ENCODE measurements at places on chromosomes 4 and X.

- DNase-seq = no peak
Measured at GRCh38 chr4:142112451-142112850, 476.1 kb downstream of the IL15 start.

GRCh38 chrX:141375011-141375760 lies 132.9 kb upstream of the SPANXC start:
- DNase-seq = no peak

- no peak for DNase-seq
Measured at GRCh38 chr4:121938282-121939092, 13.4 kb downstream of the TRPC3 start.

GRCh38 chr4:176435901-176436292 lies 116.1 kb downstream of the SPCS3 start:
- no peak for DNase-seq

- DNase-seq = no peak
Measured at GRCh38 chrX:147850875-147851274, 60.8 kb upstream of the FMR1 start.

DNA sequence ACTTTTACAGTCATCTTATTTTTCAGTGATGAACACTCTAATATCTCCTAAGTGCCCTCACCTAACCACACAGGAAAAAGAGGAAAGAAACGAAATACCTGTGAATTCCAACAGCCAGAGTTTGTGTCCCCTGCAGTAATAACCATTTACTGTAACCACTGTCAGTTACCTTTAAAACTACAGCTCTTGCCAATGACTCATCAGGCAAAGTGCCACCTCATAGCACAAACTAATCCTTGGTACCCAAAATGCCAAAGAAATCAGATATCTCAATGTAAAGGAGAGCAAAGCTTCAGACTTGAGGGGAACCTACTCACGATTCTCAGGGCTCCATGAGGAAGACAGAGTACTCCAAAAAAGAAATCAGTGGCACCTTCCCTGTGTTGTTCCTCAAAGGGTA lies 146.5 kb downstream of the NDST3 start:
- no peak for DNase-seq

- DNase-seq = no peak
Measured at GRCh38 chrX:41033299-41033698, 51.9 kb upstream of the USP9X start.

Measured in stimulated activated CD4-positive, alpha-beta T cell treated with anti-CD3 and anti-CD28 coated beads, Interleukin-1b, Interleukin-23, amount 100 ng/mL, for 48 hours (primary cell).